ENCODE measurements at places on chromosomes 16 and 17. TPM values are rescaled to one million over a fixed set of nuclear protein-coding genes. Genes with fewer than 3 reads are reported as not detected.

GRCh38 chr17:27157898-27158297 lies 136.0 kb upstream of the WSB1 start:
- H3K4me1 ChIP-seq = no peaks in the 10 kb centered on the region
- no peak overlapping the region for H3K4me3 ChIP-seq
- no peak overlapping the region for H3K27ac ChIP-seq
- H3K36me3 ChIP-seq = no peaks in the 10 kb centered on the region
- DNase-seq = no peak

GRCh38 chr17:77318491-77319210 lies 177.9 kb downstream of the SEC14L1 start:
- H3K4me3 ChIP-seq = no peak overlapping the region
- H3K27me3 ChIP-seq = no peaks in the 10 kb centered on the region
- no peaks in the 10 kb centered on the region for H3K36me3 ChIP-seq
- DNase-seq = peak; percentile 54

GRCh38 chr17:48612456-48612853 lies 1.6 kb upstream of the HOXB7 start:
- H3K4me1 ChIP-seq = no peaks in the 10 kb centered on the region
- no peaks in the 10 kb centered on the region for H3K36me3 ChIP-seq
- peak overlapping the region; percentile 94 for H3K27ac ChIP-seq
- H3K4me3 ChIP-seq = peak overlapping the region; percentile 62
- H3K27me3 ChIP-seq = peaks cover 64% of the 10 kb centered on the region

- DNase-seq = no peak
- no peak overlapping the region for H3K27ac ChIP-seq
- no peaks in the 10 kb centered on the region for H3K4me1 ChIP-seq
- no peaks in the 10 kb centered on the region for H3K36me3 ChIP-seq
- H3K27me3 ChIP-seq = no peaks in the 10 kb centered on the region
These were observed 373.9 kb upstream of the CA10 start for GRCh38 chr17:52532373-52532772.

- peaks cover 22% of the 10 kb centered on the region for H3K4me1 ChIP-seq
- peak overlapping the region; percentile 86 for H3K27ac ChIP-seq
- H3K4me3 ChIP-seq = peak overlapping the region; percentile 95
- DNase-seq = no peak
- no peaks in the 10 kb centered on the region for H3K27me3 ChIP-seq
These were observed 895 bp downstream of the BRD7 start for GRCh38 chr16:50367777-50368409.

DNA sequence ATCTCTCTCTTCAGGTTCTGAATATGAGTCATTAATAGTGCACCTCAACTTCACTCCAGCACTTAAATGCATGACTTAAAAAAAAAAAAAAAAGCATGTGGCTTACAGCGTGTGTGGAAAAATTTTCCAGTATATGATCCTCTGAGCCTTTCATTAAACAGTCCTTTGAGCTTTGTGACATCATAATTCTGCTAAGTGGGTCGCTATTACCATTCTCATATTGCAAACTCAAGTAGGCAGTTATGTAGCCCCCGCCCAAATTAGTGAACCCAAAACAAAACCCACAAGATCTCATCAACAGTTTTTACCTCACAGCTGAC lies 672 bp downstream of the CMTR2 start:
- H3K36me3 ChIP-seq = peaks cover 10% of the 10 kb centered on the region
- peaks cover 10% of the 10 kb centered on the region for H3K4me1 ChIP-seq
- H3K4me3 ChIP-seq = peak overlapping the region; percentile 57
- no peak for DNase-seq
- H3K27me3 ChIP-seq = peaks cover 12% of the 10 kb centered on the region

GRCh38 chr16:46582313-46582712 lies 38.9 kb downstream of the SHCBP1 start:
- H3K4me3 ChIP-seq = no peak overlapping the region
- DNase-seq = no peak
- H3K27ac ChIP-seq = no peak overlapping the region
- H3K36me3 ChIP-seq = no peaks in the 10 kb centered on the region
- H3K27me3 ChIP-seq = no peaks in the 10 kb centered on the region

GRCh38 chr16:1282324-1282973 lies 26.6 kb downstream of the TPSD1 start:
- no peak for DNase-seq
- H3K4me1 ChIP-seq = no peaks in the 10 kb centered on the region
- peaks cover 61% of the 10 kb centered on the region for H3K27me3 ChIP-seq
- no peak overlapping the region for H3K27ac ChIP-seq

DNA sequence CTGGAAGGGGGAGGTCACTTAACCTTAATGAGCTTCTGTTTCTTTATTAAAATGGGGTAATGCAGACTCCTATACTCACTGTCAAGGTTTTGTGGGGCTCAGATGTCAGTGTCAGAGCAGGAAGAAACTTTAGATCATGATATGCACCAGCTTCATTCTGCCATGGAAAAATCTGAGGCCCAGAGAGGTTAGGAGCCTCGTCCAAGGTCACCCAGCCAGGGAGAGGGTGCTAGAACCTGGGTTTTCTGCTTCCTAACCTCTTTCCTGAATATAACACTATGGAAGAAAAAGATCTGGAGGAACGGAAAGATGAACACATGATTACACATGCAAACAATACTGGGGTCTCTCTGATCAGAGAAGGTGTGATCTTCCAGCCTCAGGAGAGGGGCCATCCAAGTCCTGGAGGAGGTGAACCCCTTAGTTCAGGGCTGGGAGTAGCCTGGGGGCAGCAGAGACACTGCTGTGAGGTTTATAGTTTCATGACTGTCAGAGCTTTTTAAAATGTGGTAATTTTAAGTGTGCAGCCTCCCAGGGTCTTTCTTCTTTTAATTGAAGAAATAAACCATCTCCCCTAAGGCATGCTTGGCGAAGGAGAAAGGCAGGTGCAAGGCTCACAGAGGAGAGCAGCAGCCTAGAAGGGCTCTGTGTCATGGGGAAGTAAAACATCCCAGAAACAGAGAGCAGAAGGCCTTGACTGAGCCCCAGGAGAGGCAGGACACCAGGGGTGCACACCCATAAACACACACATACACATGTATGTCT lies 10.2 kb upstream of the MEOX1 start:
- no peak overlapping the region for H3K27ac ChIP-seq
- no peak for DNase-seq
- H3K36me3 ChIP-seq = no peaks in the 10 kb centered on the region

- no peaks in the 10 kb centered on the region for H3K27me3 ChIP-seq
- no peak overlapping the region for H3K27ac ChIP-seq
These were observed 14.5 kb downstream of the TSPOAP1 start for GRCh38 chr17:58313815-58314705.

GRCh38 chr17:17844500-17844899 lies 7.7 kb upstream of the SREBF1 start:
- H3K27ac ChIP-seq = no peak overlapping the region
- H3K4me1 ChIP-seq = peaks cover 24% of the 10 kb centered on the region
- H3K36me3 ChIP-seq = no peaks in the 10 kb centered on the region
- no peaks in the 10 kb centered on the region for H3K27me3 ChIP-seq

DNA sequence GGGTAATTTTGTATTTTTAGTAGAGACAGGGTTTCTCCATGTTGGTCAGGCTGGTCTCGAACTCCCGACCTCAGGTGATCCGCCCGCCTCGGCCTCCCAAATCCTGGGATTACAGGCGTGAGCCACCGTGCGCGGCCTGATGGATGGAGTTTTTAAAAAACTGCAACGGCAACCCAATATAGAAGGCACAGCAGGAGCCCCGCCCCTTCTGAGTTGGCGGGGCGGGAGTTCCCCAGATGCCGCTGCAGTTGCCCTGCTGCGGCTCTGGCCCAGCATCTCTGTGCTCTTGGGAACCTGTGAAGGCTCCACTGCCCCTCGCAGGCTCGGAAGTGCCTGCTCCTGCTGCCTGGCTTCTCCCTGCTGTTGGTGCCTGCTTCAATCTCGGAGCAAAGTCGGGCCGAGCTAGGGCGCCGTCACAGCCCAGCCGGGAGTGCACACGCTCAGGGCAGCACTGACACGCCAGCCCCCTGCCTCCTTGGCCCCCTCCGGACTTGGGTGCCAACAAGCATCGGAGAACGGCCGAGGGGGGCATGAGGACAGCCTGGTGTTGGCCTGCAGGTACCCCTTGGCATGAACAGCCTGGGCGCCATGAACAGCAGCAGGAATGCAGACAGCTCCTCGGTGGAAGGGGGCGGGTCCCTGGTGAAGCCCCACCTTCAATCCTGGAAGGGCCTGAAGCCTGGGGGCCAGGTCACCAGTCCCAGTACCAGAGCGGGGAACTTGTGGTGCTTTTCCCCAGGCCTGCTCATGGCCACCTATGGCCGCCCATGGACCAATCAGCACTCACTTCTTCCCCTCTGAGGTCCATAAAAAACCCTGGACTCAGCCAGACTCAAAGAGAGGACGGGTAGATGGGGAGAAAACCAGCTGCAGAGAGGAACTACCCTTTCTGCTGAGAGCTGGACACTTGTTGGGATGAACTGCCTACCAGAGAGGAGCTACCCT lies 2.3 kb upstream of the NT5M start:
- H3K27me3 ChIP-seq = no peaks in the 10 kb centered on the region
- H3K27ac ChIP-seq = no peak overlapping the region
- H3K4me3 ChIP-seq = peak overlapping the region; percentile 9
- peaks cover 16% of the 10 kb centered on the region for H3K4me1 ChIP-seq

DNA sequence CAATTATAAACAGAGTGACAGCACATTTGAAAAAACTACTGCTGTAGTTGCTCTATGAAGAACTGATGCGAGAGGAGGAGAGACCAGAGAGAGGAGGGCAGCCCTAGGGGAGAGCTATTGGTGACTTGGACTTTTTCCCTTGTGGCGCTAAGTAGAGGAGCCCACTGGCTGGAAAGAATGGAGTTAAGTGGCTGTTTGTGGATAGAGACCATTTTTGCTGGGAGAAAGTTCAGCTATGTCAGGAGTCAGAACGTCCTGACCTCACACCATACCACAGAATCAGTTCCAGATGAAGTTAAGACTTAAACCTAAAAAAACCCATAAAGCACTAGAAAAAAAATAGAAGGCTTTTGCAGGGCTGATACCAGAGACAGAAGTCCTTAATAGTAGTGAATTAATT lies 2.0 kb downstream of the POLR2A start:
- H3K27ac ChIP-seq = peak overlapping the region; percentile 98
- H3K27me3 ChIP-seq = no peaks in the 10 kb centered on the region
- no peaks in the 10 kb centered on the region for H3K36me3 ChIP-seq
- DNase-seq = no peak
- peaks cover 21% of the 10 kb centered on the region for H3K4me1 ChIP-seq

DNA sequence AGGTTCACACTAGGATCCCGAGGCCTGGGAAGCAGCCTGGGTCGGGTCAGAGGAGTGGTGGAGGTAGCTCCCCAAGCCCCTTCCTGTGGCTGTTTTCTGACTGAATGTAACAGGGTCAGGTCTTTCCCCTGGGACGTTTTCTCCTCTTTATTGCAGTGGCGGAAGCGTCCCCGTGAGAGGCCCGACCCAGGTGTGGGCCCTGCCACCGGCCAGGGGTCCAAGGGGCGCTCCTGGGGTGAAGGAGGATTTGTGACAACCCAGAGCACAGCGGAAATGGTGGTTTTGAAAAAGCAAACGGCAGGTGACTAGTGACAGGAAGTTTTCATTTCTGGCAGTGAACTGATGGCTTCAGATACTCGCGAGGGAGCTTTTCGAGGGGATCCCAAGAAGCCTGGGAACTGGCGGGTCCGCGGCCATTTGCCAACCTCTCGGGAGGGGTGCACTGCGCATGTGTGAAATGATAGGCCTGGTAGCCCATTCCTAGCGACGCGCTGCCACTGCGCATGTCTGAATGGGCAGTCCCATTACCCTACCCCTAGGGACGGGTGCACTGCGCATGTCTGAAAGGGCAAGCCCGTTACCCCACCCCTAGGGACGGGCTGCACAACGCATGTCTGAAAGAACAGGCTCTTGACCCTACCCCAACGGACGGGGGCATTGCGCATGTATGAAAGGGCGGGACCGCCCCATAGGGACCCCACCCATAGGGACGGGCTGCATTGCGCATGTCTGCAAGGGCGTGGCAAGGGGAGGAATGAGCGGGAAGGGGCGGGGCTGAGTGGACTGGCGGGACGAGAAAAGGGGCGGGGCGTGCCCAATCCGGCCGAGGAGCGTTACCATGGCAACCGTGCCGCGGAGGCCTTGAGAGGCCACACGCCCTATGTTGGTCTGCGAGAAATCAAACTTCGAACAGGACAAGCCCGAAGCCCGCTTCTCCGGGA lies 1747.9 kb downstream of the TP53TG3F start:
- no peak overlapping the region for H3K4me3 ChIP-seq
- no peaks in the 10 kb centered on the region for H3K4me1 ChIP-seq
- no peak overlapping the region for H3K27ac ChIP-seq
- no peaks in the 10 kb centered on the region for H3K36me3 ChIP-seq
- H3K27me3 ChIP-seq = no peaks in the 10 kb centered on the region
- no peak for DNase-seq

- H3K27ac ChIP-seq = peak overlapping the region; percentile 94
- no peaks in the 10 kb centered on the region for H3K36me3 ChIP-seq
- H3K4me1 ChIP-seq = peaks cover 55% of the 10 kb centered on the region
- peak overlapping the region; percentile 65 for H3K4me3 ChIP-seq
These were observed 756 bp upstream of the USP7 start for GRCh38 chr16:8964462-8964861.

DNA sequence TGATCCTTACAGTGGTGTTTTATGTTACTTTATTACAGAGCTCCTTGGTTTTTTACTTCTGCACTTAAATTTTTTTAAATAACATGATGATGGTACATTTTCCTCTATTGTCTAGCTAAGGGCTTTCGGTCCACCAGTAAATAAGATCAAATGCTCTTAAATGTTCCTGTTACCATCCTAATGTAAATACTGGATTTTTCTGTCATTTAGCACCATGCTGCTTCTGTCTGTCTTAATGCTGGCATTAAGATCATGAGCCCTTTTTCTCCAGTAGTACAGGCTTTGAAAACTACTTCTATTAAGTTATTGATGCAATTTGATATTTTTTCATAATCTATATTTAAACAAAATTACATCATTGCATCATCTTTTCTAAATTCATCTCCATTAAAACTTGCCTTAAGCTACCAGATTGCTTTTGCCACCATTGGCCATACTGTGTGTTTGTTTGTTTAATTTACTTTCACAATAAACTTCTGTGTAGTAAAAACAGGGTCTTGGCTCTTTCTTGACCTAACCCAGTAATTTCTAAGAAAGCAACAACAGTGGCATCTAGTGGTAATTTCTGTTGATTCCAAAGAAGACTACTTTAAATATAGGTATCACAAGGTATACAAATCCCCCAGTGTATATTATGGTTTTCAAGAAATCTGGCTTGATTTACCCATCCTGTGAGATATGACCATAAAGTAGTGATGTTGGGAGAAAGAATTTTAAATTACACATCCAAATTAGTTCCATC lies 9.0 kb upstream of the PHAF1 start:
- no peak overlapping the region for H3K27ac ChIP-seq
- peaks cover 23% of the 10 kb centered on the region for H3K36me3 ChIP-seq
- H3K27me3 ChIP-seq = no peaks in the 10 kb centered on the region
- no peak for DNase-seq
- no peak overlapping the region for H3K4me3 ChIP-seq

Gene GFAP
- 0.68 TPM for total RNA-seq

Gene FNDC8
- total RNA-seq = not detected

Gene C16orf46
- total RNA-seq = 5.6 TPM

Gene KRTAP2-1
- not detected for total RNA-seq

Gene EVI2B
- total RNA-seq = 5.9 TPM

Gene C1QTNF1
- total RNA-seq = 14.2 TPM

Gene GNGT2
- 0.68 TPM for total RNA-seq

Gene NLRC3
- 4.8 TPM for total RNA-seq

Gene HID1
- total RNA-seq = 63.5 TPM

Gene HEATR9
- total RNA-seq = not detected

Gene RAI1
- 163 TPM for total RNA-seq

Gene PNMT
- 0.80 TPM for total RNA-seq

Gene OR3A3
- total RNA-seq = not detected

All from transverse colon (tissue), 4 donors.